C1 segment of cervical spinal cord (tissue), 14 donors: ENCODE measurements at places on chromosomes 11 and 22.

DNA sequence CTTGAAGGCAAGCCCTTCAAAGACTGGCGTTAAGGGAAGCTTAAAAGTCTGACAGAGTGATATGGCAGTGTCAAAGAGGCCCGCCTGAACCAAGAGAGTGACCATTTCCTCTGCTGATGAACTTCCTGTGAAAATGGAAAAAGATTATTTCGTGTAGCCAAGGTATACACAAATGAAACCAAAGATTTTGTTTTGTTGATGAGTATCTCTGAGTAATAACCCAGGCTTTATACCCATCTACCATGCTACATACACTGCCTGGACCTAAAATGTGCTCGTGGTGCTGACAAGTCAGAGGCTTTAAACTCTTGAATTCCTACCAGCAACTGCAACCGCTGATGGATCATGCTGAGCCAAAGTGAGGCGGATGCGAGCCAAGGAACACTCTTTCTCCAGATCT lies 21.0 kb upstream of the FNBP4 start:
- DNase-seq = no peak

DNA sequence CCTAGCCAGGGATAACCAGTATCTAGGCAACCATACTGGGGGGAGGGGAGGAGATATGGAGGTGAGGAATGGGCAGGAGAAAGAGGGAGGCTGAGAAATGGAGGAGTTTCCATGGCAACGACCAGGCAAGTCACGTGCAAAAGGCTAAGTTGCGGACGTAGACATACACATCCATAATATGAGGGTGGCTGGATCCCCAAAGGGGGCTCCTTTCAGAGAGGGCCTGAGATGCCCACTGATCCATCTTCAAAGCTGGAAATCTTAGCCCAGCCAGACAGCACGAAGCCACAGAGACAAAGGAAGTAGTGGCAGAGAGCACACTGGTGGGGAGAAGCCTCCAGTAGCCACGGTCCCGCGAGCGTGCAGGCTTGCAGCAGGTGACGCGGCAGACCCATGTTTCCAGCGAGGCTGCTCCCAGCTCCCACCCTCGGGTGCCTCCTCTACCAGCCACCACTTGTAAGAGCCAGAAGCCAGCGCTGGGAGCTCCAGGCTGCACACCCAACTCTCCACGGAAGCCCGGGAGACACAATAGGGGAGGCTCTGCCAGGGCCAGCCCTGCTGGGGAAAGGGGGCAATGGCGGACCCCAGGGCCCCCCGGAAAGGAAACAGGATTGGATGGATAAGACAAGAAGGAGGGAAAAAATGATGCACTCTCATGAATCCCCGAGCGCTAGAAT lies 938 bp downstream of the FXYD6 start:
- no peak for DNase-seq

DNA sequence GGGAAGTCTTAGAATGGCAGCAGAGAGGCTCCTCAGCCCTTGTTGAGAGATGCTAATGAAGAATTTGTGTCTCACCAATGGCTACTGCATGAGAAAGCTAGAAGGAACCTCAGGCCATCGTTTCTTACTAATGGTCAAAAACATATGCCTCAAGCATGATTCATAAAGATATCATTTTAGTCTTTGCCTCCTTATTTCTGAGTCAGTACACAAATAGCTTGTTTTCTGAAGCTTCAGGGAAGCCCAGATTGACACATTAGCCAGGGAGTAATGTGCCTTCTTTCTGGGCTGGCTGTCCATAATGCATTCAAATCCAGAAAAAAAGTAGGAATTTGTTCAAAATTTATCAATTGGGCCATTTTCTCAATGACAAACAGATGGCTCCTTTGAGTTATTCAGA lies 169.4 kb upstream of the ZBED5 start:
- no peak for DNase-seq

DNA sequence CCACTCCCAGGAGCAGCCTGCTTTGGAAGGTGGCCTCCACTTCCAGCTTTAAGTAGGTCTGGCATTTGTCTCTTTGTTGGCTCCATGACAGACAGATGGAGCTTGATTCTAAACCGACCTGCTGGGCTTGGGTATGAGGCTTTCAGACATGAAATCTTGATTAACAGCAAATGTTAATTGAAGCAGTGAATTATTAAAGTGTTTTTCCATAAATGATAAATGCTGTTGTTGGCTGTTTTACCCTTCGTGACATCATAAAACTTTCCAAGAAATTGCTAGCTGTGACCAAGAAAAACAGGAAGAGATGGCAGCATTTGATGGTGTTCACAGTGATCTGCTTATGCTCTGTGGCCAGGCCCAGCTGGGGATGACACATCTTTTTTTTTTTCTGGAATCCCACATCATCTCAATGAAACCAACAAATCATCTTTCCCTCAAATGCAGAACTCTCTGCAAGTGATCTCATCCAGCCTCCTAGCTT lies 66.1 kb downstream of the RBMXL2 start:
- no peak for DNase-seq

DNA sequence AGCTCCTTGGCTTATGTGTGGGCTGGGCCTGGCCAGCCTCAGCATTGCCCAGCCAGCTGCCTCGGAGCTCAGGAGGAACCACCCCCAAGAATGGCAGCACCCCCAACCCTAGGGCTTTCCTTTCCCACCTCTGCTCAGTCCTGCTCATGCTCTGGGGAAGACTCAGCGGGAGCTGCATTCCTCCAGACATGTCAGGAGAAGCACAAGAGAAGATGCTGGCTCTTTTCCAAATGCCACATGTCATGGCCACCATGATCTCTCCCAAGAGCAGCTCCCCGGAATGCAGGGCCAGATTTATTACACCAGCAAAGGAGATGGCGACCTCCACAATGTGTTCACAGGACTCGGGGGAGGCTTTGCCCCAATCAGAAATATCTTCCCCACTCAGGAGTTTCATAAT lies 143.7 kb downstream of the PKNOX2 start:
- no peak for DNase-seq

DNA sequence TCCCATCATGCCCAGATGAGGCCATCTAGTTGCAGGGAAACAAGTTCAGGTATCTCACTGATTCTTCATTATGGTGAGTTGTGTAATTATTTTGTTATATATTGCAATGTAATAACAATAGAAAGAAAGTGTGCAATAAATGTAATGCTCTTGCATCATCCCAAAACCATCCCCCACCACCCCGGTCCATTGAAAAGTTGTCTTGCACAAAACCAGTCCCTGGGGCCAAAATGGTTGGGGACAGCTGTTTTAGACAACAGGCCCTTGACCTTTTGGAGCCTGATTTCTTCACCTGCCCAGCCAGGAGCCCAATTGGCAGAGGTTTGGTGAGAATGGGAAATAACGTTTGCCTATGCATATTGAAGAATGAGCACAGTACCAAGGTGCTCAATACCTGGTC lies 15.9 kb downstream of the MPEG1 start:
- no peak for DNase-seq

DNA sequence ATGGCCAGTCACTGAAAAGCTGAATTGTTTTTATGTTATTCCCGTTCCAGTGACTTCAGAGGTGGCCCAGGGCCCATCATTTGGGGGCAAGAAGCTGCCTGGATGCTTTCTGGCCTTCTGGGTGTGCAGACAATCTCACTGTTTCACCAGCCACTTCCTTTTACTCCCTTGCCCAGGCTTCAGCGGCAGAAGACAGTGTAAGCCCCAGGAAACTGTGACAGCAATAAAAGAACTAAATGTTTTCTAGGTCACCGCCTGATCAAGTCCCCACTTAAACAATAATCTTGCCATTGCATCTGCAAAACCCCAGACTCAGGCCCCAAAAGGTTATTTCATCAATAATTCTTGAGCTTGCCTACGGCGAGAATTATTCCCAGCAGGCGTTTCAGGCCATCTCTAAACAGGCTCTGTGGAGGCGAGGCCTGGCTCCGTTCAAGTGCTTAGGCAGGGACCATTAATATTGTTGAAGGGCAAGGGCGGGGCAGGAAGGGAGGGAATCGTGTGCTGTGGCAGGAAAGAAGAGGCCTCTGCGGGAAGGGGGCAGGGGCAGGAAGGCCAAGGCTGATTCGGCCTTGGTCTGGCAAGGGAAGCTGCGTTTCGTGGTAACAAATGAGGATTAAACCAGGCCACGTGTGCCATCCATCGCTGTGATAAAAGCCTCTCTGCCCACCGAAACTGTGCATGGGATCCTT lies 252.3 kb downstream of the KIRREL3 start:
- DNase-seq = no peak

GRCh38 chr11:40679276-40679675 lies 780.2 kb downstream of the LRRC4C start:
- no peak for DNase-seq

DNA sequence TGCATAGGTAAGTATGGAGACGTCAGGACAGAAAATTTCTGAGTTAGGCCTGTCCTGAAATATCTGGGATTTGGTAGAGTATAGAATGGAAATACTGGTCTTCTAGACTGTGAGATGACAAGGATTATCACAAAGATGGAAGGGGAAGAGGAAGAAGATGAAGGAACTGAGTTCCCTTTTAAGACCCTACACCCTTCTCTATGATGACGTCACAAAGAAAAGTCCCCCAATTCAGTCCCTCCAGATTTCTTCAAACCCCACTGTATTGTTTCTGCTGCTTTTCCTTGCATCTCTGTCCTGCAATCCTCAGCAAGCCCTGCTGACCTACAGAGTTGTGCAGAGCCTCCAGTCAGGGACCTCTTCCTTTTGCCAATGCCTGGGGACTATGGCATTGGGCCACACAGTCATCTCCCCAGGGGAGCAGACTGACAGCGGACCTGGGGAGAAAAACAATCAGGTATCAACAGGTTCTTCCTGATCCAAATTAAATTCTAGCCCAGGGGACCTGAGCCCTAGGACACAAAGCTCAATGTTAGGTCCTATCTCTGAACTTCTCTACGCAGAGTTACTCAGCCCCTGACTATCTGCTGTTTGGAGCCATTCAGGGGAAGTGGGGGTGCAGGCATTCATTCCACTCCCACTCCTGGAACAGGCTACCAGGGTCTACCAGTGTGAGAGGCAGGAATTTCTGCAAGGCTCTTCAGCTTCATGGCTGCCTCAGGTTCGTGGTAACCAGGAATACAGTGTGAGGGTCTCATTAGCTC lies 49.2 kb upstream of the POU2AF1 start:
- no peak for DNase-seq

DNA sequence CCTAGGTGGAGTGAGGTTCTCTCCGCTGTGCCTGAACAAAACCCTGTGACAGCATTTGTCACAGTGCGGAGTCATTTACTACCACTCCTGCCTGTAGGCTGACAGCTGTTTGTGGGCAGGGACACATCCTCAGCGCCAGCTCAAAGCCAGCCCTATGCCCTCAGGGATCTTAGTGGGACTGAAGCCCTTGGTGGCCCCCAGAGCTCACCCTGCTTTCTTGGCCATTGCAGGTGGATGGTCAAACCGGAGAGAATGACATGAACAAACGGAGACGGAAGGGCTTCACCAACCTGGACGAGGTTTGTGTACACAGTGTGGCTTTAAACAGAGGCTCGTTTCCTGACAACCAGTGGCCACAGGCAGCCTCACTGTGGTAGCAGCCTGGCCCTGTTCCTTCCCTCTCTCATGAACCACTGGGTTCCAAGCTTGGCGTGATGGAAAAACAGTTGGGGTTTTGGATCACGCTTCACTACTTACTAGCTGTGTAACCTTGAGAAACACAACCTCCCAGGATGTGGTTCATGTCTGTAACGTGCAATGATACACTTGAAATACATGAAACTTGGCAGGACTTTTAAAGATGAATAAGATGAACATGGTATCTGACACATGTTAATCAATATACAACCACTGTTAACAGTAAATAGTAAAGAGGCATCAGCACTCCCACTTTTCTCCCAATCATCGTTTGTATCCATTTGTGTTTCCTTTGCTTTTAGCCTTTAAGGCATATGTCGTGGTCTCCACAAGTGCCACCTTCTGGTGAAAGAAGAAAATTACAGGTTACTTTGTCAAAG lies 125.8 kb downstream of the MICAL2 start:
- DNase-seq = no peak

DNA sequence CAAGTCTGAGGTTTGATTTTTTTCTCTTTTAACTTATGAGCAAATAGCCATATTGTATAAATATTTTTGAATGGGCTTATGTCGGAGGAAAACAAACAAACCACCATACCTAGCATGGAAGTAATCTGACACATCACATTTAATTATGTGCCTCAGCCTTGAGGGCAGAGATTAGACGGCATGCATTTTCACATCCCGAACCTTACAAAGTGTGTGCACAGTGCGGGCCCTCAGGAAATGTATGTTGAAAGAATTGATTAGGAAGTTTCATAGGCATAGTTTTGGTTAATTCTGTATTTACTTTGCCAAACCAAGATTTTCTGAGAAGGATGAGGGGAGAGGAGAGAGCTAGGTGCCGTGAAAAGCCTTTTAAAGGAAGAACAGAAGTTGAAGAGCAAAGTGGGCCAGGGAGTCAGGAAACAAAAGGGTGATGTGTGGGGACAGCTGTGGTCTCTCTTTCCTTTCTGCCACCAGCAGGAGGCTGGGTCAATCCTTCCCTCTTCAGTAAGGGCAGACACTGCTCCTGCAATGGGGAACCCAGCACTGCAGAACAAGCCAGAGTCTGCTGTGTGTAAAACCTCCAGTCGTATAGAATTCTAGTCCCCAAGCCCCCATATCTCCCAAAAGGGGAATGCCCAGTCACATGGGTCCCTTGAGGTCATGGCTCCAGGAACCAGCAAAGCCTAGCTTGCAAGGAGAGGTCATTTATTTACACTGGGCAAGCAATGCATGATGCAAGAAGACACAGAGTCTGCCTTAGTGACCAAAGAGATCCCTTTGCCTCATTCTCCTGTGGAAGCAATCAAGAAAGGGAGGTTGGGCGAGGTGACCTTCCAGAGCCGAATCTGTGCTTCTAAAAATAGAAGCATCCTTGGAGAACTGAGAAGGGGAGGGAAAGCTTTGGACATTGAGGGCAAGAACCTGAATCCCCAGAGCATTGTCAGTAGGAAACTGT lies 71.1 kb upstream of the OLFML1 start:
- no peak for DNase-seq

DNA sequence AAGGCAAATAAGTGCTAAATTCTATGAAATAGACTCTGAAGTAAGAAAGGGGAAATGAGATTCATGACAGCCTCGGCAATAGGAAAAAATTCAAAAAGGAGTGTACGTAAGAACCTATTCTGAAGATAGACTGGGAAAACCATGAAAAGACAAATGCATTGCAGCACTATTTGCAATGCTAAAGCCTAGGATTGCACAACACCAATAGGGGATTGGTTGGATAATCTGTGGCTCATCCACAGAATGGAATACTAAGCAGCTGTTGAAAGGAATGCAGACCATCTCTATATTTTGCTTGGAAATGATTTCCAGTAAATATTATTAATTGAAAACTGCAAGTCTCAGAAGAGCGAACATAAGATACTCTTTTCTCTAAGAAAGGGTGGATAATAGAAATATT lies 91.7 kb upstream of the CLMP start:
- no peak for DNase-seq

GRCh38 chr11:134155946-134156865 lies 67.6 kb downstream of the NCAPD3 start:
- DNase-seq = no peak

DNA sequence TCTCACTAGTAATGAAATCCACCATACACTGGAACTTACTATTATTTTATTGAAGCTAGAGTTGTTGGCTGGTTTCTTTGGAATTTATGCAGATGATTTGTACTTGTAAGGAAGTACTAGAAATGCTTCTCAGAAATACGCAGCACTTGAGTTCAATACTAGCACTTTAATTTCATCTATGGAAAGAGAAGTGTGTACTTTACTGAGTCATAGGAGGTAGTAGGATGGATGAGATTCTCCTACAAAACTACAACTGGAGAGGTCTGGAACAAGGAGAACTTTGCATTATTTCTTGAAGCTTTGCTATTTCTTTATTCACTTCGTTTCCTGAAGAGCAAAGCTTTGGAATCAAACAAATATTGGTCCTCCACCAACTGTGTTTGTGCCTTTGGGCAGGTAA lies 44.1 kb upstream of the CCDC90B start:
- DNase-seq = no peak

GRCh38 chr11:45902452-45903380 lies 4.4 kb downstream of the FREY1 start:
- no peak for DNase-seq
